Smooth muscle cell of the coronary artery (primary cell): ENCODE measurements at places on chromosomes 7 and 10. TPM values are rescaled to one million over a fixed set of nuclear protein-coding genes. Genes with fewer than 3 reads are reported as not detected.

The ZNF487 gene
- 2.8 and 5.6 TPM in 2 replicates for total RNA-seq

The SHTN1 gene
- total RNA-seq: under 0.01 and 2.4 TPM in 2 replicates

The HSPA12A gene
- 0.90 and 15.7 TPM in 2 replicates for total RNA-seq

The DGKI gene
- 1.4 and 2.9 TPM in 2 replicates for total RNA-seq

The CYP3A4 gene
- total RNA-seq: not detected in 2 replicates

The PPP1R17 gene
- not detected in 2 replicates for total RNA-seq

The NODAL gene
- total RNA-seq: not detected in 2 replicates

The ZNF746 gene
- 7.4 and 13.3 TPM in 2 replicates for total RNA-seq

The CALML3 gene
- not detected in 2 replicates for total RNA-seq

The UTF1 gene
- total RNA-seq: not detected in 2 replicates

The HOXA2 gene
- not detected in 2 replicates for total RNA-seq

The SLC13A1 gene
- total RNA-seq: not detected in 2 replicates

The DUSP5 gene
- 3.4 and 10.2 TPM in 2 replicates for total RNA-seq

The KLF14 gene
- not detected in 2 replicates for total RNA-seq

The LRGUK gene
- total RNA-seq: 0.08 TPM in 1 of 2 replicates, not detected in the other

The MYL7 gene
- total RNA-seq: 0.82 TPM in 1 of 2 replicates, not detected in the other

The SFTPD gene
- total RNA-seq: 0.15 TPM in 1 of 2 replicates, not detected in the other

The RAPGEF5 gene
- total RNA-seq: 1.7 and 1.9 TPM in 2 replicates

The COL17A1 gene
- total RNA-seq: 0.23 and 0.45 TPM in 2 replicates

The CHST3 gene
- 15.3 and 32.2 TPM in 2 replicates for total RNA-seq

The C10orf62 gene
- total RNA-seq: 0.08 TPM in 1 of 2 replicates, not detected in the other

The FKBP6 gene
- total RNA-seq: 0.12 TPM in 1 of 2 replicates, not detected in the other

The INSYN2A gene
- total RNA-seq: 0.15 and 0.23 TPM in 2 replicates

The CRTAC1 gene
- total RNA-seq: 0.08 and 0.12 TPM in 2 replicates
